ENCODE measurements at places on chromosomes 1 and 21.
A peak's percentile ranks its signal among the peaks of the same experiment; 100 is the strongest.

GRCh38 chr1:14371771-14372497, 226.6 kb upstream of the KAZN start:
- DNase-seq = no peak

- DNase-seq = no peak
Observed at GRCh38 chr1:207990876-207991582, 80.1 kb upstream of the CD34 start.

GRCh38 chr1:209823143-209824041, 4.4 kb upstream of the UTP25 start:
- peak; percentile 94 for DNase-seq

GRCh38 chr1:118081387-118081786, 103.6 kb downstream of the SPAG17 start:
- DNase-seq = no peak

DNA sequence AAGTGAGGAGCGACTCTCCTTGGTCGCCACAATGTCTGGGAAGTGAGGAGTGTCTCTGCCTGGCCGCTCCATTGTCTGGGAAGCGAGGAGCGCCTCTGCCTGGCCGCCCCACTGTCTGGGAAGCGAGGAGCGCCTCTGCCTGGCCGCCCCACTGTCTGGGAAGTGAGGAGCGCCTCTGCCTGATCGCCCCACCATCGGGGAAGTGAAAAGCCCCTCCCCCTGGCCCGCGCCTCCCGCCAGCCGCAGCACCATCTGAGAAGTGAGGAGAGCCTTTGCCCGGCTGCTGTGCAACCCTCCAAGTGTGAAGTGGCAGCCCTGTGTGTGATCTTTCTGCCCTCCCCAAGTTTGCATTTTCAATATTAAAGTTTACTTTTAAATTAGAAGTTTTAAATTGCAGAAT, 95.0 kb upstream of the PPP2R5A start:
- no peak for DNase-seq

GRCh38 chr1:234631721-234632125, 21.7 kb upstream of the IRF2BP2 start:
- DNase-seq = peak; percentile 96

DNA sequence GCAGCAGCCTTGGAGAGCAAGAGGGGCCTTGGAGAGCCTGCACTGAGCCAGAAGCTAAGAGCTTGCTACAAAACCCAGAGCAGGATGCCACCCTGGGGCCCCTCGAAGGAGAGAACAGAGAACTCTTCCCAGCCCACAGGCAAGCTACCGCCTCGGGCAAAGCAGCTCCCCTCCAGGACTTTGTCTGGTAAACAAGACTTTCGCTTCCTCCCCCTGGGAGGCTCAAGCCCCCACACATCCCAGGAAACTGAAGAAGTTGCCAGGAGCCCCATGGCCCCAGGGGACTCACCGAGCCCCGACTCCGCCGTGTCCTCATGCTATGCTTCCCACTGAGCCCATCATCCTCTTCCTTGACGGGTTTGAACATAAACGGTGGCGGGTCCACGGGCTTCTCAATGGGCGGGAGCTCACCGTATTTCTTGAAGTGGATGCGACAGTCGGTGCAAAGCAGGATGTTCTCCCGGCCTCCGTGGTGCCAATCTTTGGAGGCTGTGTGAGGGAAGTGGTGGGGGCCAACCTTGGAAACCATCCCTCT, 45.9 kb downstream of the SLC45A1 start:
- no peak for DNase-seq

DNA sequence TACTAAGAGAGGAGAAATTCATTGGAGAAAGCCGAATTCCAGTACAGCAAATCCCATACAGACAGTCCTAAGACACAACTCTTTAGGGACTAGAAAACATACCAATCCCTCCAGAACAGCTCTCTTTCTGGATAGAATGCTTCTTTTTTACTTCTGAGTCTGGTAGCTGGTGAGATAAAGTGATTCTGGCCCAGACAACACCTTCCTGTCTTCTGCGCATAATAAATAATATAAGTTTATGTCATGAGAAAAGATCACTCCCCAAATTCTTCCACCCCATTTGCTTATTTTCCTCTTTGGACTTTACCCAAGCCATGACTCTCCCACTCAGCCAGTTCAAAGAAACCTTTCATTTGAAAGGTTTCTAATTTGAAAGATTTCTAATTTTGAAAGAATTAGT, 98.4 kb downstream of the EDEM3 start:
- no peak for DNase-seq

DNA sequence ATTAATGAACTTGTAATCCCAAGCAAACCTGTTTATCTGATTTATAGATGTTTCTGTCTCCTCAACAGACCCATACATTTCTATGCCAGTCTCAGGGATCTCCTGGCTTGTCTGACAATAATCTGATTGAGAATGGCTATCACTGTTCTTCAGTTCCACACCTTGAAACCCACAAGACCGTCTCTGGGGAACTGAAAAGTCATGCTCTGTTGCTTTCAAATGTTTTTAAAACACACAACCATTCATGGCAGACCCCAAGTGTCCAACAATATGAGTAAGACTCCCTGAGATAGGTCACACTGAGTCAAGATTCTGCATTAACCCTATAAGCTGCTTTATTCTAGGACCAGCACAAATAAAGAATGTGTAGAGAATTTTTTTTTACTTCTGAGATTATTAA, 611.2 kb upstream of the PLXNA2 start:
- DNase-seq = no peak

DNA sequence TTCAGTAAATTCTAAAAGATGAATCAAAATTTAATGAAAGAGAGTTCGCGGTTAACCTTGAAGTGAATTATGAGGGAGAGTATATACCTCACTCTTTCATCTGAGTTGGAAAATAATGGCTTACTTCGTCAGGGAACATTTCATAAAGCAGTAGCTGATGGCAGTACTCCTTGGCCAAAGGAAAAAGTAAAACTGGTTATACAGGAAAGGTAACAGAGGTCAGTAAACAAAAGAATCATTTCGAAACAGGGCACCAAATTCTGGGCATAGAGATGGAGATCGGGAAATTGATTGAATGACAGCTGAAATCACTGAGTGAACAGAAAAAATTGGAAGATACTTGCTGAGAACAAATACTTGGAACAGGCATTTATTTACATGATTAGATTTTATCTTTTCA, 199.0 kb downstream of the OLFM3 start:
- DNase-seq = no peak

- no peak for DNase-seq
Observed at GRCh38 chr1:184036517-184036949, 995 bp downstream of the COLGALT2 start.

GRCh38 chr1:208791456-208791855, 547.3 kb upstream of the PLXNA2 start:
- DNase-seq = no peak

DNA sequence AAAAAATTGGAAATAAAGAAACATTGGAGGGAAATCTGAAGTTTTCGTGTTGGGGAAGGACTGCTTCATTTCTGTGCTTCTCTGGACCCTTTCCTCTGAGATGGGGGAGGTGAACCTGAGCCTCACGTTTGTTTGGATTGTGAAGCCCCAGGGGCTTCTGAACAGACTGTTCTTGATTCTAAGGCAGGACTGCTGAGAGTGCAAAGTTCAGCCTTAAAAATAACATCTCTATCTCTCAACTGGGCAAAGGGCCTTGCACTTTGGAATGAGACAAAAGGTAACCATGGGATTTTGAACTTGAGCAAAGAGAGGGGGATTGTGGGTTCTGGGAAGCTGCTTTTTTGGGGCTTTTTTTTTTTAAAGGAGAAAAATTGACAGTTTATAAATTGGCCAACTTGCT, 45.0 kb downstream of the GPR88 start:
- no peak for DNase-seq

GRCh38 chr1:204127597-204128242, 24.1 kb downstream of the ETNK2 start:
- DNase-seq = peak; percentile 87

DNA sequence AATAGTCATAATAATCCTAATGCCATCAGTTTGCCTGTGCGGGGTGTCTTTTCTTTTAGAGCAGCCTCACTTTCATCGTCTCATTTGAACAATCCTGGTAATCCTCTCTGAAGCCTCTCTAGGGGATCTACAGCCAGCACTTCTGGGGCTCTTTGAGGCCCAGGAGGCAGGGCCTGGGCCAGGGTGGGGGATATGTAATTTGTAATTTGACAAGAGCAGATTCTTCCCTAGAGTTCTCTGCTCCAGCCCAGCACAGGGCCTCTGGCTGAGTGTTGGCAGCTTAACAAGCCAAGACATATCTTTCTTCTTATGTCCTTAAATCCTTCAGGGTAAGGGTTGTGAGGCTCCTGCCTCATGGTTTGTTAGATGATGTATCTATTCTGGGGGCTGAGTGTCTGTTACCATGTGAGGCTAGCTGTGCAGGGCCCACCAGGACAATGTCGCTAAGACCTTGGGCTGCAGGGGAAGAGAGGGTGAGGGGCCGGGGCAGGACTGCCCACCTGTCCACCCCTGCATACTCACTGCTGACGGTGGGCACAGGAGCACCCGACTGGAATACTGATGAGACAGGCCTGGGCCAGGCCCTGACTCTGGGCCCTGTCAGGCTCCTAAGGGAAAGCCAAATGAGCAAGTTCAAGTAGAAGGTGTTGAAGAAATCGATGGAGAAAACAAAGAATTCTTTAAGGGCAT, 45.3 kb upstream of the PARP1 start:
- no peak for DNase-seq

GRCh38 chr1:226784081-226785049, 45.3 kb upstream of the ITPKB start:
- DNase-seq = peak; percentile 90

DNA sequence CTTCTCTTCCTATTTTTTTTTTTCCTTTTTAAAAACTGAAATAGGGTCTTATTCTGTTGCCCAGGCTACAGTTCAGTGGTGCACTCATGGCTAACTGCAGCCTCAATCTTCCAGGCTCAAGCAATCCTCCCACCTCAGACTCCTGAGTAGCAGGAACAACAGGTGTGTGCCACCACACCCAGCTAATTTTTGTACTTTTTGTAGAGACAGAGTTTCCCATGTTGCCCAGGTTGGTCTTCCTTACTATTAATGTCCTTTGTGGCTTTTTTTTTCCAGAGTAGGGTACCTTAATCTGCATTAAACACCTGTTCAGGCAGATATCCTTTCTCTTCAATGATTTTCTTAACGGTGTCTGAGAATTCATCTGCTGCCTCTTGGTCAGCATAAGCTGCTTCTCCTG, 4.3 kb upstream of the KTI12 start:
- no peak for DNase-seq

DNA sequence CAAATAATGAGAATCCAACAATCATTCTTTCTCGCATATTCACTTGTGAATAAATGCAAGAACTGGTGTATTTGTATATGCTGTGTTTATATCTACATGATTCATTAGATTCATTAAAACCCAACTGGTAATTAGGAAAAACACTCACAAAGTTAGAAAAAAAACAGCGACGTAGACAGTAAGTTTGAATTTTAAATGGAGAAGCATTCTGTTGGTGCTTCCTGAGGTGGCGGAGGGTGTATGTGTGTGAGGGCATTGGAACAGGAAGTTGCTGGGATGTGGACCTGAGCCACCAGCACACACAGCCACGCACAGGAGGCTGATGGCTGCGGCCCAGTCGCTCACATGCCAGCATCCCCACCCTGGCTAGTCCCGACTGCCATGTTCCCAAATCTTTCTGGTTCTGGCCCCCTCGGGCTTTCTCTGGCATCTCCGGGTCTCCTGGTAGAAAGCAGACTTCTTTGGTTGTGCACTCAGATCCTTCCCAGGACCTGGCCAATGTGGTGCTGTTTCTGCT, 121.6 kb upstream of the IRF2BP2 start:
- DNase-seq = peak; percentile 71

DNA sequence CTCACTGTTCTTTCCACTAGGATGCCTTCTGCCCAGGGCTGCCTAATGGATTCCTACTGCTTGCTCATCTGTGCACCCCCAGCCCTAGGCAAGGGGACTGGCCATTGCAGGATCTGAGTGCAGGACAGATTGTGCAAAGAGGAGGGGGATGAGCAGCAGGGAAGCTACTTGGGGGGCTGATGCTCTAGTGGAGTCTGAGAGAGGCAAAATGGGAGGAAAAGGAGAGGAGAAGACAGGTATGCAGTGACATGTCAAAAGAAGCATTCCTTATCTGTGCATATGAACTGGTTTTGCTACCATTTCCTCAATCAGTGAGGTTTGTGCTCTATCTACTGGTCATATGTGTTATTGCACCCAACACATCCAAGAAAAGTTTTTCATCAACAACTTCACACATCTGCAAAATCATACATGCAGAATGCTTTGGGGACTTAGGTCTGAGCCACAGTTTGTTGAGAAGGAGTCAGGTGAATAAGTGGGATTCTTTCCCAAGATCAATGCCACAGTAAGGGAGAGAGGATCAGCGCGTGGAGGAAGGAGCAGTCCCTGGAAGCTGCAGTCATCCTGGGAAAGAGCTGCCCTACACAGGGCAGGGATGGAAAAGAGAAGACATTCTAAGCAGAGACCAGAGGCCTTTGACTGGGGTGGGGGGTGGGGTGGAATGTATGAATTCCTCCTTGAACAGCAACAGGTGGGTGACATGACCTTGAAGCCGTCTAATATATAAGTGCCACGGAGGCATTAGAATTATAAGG, 14.4 kb downstream of the SLC5A9 start:
- DNase-seq = peak; percentile 50

GRCh38 chr1:226731257-226731893, 7.7 kb downstream of the ITPKB start:
- no peak for DNase-seq

DNA sequence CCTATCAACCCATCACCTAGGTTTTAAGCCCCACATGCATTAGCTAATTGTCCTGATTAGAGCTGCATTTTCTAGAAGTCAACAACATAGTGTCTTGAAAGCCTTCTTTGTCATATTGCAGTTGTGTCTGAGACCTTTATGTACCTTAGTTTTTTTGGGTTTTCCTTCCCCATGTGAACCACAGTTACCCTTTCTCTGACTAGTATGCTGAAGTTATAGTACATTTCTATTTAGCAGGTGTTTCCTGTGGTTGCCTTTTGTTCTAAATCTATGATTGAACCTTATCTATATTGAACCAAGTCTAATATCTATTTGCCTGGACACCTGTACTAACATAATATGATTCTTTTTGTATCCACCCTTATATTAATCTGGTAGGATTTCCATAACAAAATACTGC, 135.6 kb downstream of the ST6GALNAC3 start:
- DNase-seq = no peak

- DNase-seq = no peak
Observed at GRCh38 chr1:91879733-91880132, 6.2 kb downstream of the TGFBR3 start.

- no peak for DNase-seq
Observed at GRCh38 chr21:38997051-38997842, 186.0 kb downstream of the PSMG1 start.
